ENCODE measurements at places on chromosomes 6 and 20.

GRCh38 chr6:145962581-145962980, 1.6 kb downstream of the SHPRH start:
- DNase-seq = no peak

GRCh38 chr20:57905448-57905847, 195.6 kb upstream of the PMEPA1 start:
- no peak for DNase-seq

- no peak for DNase-seq
Measured at GRCh38 chr6:57224769-57225515, 2.8 kb upstream of the RAB23 start.

GRCh38 chr20:34875642-34876405, 588 bp upstream of the ACSS2 start:
- DNase-seq = peak; percentile 98

- no peak for DNase-seq
Measured at GRCh38 chr6:3734023-3734422, 17.5 kb downstream of the PXDC1 start.

DNA sequence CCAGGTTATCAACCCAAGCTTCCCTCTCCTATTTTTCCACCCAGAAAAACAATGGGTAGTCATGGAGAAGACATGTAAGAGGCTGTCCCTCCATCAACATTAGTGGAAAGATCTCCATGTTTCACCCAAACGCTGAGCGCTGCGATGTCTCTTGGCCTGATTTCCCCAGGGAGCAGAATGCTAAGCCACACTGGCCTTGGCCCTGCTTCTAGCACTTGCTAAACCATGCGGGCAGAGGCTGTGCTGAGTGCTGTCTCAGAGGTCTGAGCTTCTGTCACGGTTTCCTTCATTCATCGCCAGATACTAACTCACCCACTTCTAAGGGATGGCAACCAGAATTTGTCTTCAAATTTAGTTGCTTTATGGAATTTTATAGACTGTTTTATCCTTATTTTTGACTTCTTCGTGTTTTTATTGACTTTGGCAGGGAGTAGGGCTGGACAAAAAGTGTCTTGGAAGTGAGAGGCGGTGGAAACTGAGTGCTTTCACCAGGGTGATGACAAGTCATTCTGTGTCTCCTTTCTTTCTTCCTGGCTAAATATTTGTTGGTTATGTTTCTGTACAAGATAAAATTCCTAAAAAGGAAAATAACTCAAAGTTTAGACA, 181.4 kb upstream of the UST start:
- no peak for DNase-seq

GRCh38 chr6:4637691-4638433, 138.3 kb upstream of the CDYL start:
- no peak for DNase-seq

DNA sequence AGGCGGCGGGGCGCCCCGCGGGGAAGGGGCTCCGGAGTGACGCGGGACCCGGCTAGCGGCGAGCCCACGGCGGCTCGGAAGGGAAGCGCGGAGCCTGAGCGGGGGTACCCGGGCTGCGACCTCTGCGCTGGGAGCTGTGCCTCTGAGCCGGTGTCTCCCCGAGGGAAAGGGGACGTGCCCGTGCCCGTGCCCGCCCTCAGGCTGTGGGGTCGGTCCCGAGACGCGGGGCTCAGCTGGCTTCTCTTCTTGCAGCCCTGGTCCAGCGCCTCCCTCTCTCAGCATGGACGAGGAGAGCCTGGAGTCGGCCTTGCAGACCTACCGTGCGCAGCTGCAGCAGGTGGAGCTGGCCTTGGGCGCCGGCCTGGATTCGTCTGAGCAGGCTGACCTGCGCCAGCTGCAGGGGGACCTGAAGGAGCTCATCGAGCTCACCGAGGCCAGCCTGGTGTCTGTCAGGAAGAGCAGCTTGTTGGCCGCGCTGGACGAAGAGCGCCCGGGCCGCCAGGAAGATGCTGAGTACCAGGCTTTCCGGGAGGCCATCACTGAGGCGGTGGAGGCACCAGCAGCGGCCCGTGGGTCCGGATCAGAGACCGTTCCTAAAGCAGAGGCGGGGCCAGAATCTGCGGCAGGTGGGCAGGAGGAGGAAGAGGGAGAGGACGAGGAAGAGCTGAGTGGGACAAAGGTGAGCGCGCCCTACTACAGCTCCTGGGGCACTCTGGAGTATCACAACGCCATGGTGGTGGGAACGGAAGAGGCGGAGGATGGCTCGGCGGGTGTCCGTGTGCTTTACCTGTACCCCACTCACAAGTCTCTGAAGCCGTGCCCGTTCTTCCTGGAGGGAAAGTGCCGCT, 686 bp downstream of the ZGPAT start:
- DNase-seq = no peak

GRCh38 chr6:120122401-120122800, 772.8 kb upstream of the MAN1A1 start:
- no peak for DNase-seq

DNA sequence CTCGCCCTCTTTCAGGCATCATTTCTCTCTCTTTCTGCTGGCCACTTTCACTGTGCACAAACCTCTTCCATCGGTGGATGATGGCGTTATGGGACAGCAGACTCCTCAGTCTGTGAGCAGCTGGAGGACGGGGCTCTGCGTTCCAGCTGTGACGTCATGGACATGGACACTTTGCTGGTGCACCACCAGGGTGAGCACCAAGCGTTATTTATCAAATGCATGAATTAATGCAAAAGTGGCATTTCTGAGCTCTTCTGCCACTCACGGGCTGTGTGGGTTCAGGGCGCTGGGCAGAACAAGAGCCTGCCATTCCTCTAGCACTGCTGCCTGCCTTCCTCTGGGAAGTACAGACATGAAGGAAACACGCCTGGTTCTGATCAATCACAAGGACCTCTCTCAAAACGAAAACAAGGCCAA, 82.9 kb upstream of the MPC1 start:
- DNase-seq = no peak

DNA sequence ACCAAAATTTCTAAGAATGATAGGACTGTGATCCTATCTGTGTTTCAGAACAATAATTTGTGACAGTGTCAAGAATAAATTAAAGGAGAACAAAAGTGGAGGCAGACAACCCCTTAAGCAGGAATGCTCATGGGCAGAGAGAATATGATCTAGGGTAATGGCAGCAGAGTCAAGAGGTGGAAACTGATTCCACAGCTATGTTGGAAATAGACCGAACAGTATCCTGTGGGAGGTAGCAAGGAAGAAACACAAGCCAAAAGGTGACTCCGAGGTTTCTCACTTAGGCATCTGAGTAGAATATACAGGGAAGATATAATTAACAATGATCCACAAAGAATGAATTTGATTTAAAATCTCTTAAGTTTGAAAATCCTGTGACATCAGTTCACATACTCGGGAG, 100.5 kb downstream of the NRSN1 start:
- no peak for DNase-seq

GRCh38 chr20:36582322-36582721, 8.9 kb downstream of the TGIF2 start:
- DNase-seq = no peak

GRCh38 chr20:11965602-11966001, 47.9 kb downstream of the BTBD3 start:
- no peak for DNase-seq

GRCh38 chr6:7901056-7901455, 9.5 kb downstream of the TXNDC5 start:
- no peak for DNase-seq

GRCh38 chr6:31945507-31946369, at the start of gene CFB:
Gene CFB (plus strand): TSS chr6:31946095. CDS start chr6:31946222, 127 bp downstream.
- peak; percentile 68 for DNase-seq

DNA sequence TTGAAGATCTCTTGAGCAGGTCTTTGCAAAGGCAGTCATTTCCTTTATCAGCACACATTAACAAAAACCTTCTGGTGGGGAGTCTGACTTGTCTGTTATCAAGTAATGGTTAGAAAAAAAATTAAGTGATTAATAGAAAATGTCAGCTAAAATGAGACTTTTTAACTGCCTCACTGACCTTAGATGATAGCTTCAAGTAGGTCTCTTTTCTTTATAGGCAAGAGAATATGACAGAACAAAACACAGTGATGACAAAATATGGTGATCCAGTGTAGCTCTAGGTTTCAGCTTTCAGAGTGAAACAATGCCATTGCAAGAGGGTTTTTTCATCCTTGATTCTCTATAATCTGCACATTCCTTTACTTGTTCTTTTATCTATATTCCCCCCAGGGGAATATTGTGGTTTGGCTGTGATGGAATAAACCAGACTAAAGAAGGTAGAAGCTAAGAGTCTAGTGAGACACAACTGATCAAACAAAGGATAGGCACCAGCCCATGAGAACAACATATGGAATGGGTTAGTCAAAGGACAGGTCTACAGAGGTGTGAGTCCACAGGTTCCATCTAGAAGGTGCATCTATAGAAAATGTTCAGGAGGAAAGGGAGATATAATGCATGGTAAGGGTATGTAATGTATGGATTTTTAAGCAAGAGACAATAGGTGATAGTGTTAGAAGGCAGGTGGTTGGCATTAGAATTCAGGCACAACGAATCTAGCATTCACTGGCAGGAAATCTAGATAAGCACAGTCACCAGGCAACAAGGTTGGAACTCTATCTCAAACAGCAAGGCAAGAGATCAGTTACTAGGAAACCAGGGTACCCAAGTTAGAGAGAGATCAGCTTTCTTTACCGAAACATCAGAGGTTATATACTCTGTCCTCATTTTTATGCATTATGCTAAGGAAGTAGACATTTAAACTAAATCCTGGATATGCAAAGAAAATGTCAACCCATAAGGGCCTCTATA, 228.9 kb upstream of the SMLR1 start:
- DNase-seq = no peak

- no peak for DNase-seq
Measured at GRCh38 chr6:64280569-64280968, 645.0 kb downstream of the PHF3 start.

- DNase-seq = no peak
Measured at GRCh38 chr6:93307505-93308409, 111.6 kb downstream of the EPHA7 start.

DNA sequence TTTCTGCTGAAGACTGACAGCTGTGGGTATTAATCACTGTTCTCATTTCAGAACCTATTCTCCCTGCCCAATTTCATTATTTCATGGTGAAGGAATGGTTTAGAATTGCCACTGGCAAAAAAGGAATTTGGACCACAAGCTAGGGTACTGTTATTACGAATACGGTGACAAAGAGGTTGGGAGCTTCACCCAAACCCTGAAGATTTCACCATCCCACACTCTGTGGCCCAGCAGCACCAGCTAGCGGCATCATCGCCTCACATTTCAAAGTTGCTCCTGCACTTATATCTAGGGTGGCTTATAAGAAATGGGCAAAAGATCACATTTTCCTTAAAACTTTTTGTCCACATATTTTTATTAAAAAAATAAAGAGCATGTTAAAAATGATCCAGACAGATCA, 236.1 kb downstream of the SYNDIG1 start:
- DNase-seq = no peak

DNA sequence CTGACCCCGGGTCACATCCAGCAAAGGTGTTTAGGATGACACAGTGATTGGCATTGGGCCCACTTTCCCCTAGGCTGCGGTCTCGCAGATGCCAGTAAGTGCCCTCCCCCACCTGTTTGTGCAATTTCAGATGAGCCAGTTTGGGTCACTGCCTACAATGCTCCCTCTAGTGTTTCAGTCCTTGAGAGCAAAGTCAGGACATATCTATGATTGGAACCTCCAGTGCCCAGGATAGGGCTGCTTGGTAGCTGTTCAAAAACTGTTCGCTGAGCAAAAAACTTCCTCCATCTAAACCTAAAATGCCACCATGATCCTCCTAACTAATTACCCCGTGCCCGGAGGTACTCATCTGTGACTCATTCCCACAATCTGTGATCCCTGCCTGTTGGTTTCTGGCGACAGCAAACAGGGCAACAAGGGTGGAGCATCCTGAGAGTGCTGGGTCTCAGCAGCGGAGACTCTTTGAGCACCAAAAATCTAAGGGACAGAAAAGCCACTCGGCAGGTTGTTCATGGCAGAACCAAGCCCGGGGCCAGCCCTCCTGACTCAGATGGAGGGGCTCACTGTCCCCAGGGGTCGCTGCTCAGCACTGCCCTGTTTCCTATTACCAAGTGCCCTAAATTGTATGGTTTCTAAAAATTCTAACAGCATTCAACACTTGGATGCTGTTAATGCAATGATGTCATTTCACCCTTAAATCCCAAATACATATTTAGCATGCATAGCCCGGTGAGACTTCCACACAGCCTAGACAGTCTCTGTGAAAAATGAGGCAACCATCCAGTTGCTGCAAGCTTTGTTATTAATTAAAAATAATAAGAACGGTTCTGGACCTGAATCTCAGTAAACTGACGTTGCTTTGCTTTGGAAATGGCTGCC, 5.0 kb downstream of the VSX1 start:
- DNase-seq = no peak

GRCh38 chr6:30483677-30484279, 5.5 kb upstream of the HLA-E start:
- peak; percentile 43 for DNase-seq

DNA sequence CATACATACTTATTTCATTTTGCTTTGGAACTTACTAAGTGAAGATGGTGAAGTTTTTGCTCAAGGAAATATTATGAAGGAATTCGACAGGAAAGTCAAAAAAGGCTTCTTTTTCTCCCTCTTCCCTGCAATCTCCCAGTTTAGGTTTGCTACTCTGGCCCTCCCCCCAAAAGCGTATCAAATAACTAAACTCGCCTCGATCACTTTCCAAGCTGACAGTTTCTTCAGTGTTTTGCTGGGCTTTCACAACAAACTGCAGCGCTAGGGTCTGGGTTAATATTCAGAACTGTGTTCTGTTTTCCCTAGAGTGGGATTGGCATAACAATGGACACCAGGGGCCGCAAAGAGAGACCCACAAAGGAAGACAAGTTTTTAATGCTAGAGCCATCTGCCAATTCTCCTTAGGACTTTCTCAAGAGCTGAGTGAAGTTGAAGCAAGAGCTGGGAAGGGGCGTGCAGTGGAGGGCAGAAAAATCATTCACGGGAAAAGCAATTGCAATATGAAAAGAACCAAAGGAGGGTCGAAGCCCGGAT, 57.8 kb downstream of the ATP9A start:
- DNase-seq = no peak

- DNase-seq = no peak
Measured at GRCh38 chr6:134247231-134247833, 70.6 kb downstream of the SGK1 start.

- no peak for DNase-seq
Measured at GRCh38 chr6:11471261-11471660, 66.3 kb upstream of the TMEM170B start.

- DNase-seq = no peak
Measured at GRCh38 chr6:57246307-57246706, 24.2 kb upstream of the RAB23 start.

GRCh38 chr20:25033924-25034300, 24.0 kb downstream of the ACSS1 start:
- DNase-seq = no peak
